ENCODE measurements at places on chromosomes 2 and 18. TPM values are rescaled to one million over a fixed set of nuclear protein-coding genes. Genes with fewer than 3 reads are reported as not detected.

GRCh38 chr2:91477731-91478672 is 2786.5 kb downstream of the RPIA start:
- H3K4me3 ChIP-seq = no peak overlapping the region
- H3K36me3 ChIP-seq = peaks cover 15% of the 10 kb centered on the region
- no peaks in the 10 kb centered on the region for H3K4me1 ChIP-seq
- H3K27ac ChIP-seq = no peak overlapping the region
- DNase-seq = no peak

DNA sequence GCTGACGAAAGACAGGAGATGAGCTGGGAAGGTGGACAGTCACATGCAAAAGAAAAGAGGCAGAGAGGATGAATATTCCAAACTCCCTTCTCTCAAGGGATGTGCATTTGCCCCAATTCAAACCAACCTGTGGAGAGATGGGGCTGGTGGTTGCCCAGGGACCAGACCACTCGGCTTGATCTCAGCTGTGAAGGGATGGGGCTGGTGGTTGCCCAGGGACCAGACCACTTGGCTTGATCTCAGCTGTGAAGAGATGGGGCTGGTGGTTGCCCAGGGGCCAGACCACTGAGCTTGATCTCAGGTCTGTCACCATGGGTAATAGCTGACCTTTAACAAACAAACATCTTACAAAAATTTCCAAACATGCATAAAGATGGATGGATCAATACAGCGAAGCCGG is 42.5 kb upstream of the SALL3 start:
- H3K27me3 ChIP-seq = no peaks in the 10 kb centered on the region
- H3K27ac ChIP-seq = no peak overlapping the region
- H3K36me3 ChIP-seq = no peaks in the 10 kb centered on the region
- H3K4me3 ChIP-seq = no peak overlapping the region

- H3K27me3 ChIP-seq = no peaks in the 10 kb centered on the region
- 0 out of 2 replicates have a peak, but pooled peaks cover 4% of the 10 kb centered on the region for H3K36me3 ChIP-seq
- DNase-seq = no peak
- H3K4me3 ChIP-seq = no peak overlapping the region
- H3K27ac ChIP-seq = no peak overlapping the region
Measured at GRCh38 chr18:25862881-25863600, 227.4 kb downstream of the SS18 start.

DNA sequence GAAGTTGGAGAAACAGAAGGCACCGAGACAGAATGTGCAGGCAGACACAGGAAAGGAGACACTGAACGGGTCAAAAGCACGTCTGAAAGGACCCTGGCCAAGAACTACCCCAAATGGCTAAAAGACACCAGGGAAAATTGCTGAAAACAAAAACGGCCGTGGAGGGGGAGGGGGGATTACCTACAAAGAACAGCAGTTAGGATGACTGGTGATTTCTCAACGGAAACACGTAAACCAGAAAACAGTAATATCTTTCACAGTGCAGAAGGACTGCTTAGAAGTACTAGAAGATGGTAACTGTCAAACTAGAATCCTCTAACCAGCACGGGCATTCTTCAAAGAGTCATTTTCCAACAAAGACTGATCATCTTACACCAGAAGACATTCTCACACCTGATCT is 142.6 kb downstream of the HDAC4 start:
- no peaks in the 10 kb centered on the region for H3K27me3 ChIP-seq
- no peak overlapping the region for H3K4me3 ChIP-seq
- peaks cover 19% of the 10 kb centered on the region for H3K36me3 ChIP-seq
- no peak overlapping the region for H3K27ac ChIP-seq
- peaks cover 34% of the 10 kb centered on the region for H3K4me1 ChIP-seq
- no peak for DNase-seq

DNA sequence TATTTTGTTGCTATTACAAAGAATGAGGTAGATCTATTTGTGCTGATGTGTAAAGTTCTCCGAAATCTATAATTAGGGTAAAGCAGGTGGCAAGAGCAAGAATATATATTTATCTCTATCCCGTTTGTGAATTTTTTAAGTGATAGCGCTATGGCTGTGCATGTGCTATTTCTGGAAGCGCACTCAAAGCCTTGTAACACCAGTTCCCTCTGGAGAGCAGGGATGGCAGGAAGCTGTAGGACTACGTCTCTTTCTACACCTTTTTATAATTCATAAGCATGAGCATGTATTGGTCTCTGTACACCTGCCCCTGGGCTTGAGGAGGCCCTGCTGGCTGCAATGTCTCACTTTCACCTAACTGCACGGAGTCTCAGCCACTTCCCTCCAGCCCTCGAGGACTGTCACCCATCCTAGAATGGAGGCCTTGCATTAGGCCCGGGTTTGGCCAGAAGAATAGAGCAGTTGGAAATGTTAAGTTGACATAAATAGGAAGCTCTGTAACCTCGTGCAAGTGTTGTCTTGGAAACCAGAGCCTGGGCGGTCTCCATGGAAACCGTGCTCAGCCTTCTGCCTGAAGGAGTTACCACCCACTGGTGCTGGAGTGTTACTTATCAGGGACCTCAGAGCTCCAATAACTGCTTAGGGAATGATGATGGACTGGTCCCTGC is 20.9 kb downstream of the ITM2C start:
- no peak overlapping the region for H3K27ac ChIP-seq
- peaks cover 3% of the 10 kb centered on the region for H3K36me3 ChIP-seq
- H3K4me3 ChIP-seq = no peak overlapping the region

DNA sequence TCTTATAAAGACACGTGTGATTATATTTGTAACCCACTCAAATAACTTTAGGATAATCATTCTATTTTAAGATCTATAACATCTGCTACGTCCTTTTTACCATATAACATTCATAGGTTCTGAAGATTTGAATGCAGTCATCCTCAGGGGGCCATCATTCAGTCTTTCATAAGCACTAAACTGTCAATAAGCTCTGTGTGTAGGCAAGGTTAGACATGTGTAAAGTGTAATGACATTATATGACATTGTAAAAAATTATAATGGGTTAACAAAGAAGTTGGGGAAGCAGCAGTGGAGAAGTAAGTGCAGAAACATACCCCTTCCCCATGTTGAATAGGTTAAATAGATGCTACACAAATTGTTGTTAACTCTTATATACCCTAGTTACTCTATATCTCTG is 845.9 kb downstream of the ERBB4 start:
- no peak overlapping the region for H3K4me3 ChIP-seq
- no peaks in the 10 kb centered on the region for H3K4me1 ChIP-seq
- H3K27me3 ChIP-seq = no peaks in the 10 kb centered on the region
- no peak overlapping the region for H3K27ac ChIP-seq
- no peak for DNase-seq
- H3K36me3 ChIP-seq = no peaks in the 10 kb centered on the region

DNA sequence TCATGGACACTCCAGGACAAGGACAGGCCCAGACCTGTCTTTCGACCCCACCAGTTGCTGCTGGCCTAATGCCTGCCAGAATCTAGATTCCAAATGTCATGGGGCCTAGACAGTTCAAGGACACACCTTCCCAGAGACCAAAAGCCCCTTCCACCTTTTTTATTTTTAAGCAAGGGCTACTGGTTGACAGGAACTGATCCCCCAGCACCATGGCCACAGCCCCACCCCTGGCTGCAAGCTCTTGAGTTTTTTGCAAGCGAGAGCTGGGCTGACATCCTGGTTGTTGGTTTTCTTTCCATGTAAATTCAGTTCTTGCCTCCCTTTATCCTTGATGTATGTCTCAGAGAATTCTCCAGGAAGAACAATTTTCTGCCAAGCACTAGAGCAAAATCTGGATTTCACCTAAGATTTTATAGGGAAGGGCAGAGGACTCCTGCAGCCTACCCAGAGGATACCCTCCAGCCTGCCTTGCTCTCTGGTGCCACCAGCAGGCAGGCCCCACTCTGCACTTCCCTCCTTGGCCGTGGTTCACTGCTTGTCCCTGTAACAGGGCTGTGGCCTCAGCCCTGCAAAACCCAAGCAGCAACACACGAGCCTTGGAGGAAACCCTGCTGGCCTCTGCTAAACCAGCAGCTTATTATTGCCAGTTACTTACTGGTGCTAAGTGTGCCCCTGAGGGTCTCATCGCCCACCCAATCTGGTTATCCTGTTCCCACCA is 97.7 kb downstream of the TWIST2 start:
- no peak overlapping the region for H3K27ac ChIP-seq
- DNase-seq = peak; percentile 82
- H3K27me3 ChIP-seq = no peaks in the 10 kb centered on the region
- H3K36me3 ChIP-seq = no peaks in the 10 kb centered on the region
- H3K4me3 ChIP-seq = no peak overlapping the region
- peaks cover 3% of the 10 kb centered on the region for H3K4me1 ChIP-seq

GRCh38 chr2:216486708-216487107 is 11.9 kb upstream of the RPL37A start:
- DNase-seq = no peak
- H3K27me3 ChIP-seq = no peaks in the 10 kb centered on the region
- H3K27ac ChIP-seq = no peak overlapping the region
- peaks cover 5% of the 10 kb centered on the region for H3K36me3 ChIP-seq
- H3K4me1 ChIP-seq = no peaks in the 10 kb centered on the region

The CCDC85A gene
- 0.22 TPM for total RNA-seq

The C2orf15 gene
- total RNA-seq = 7.0 TPM

The IL36B gene
- total RNA-seq = not detected

The NDUFV2 gene
- total RNA-seq = 165 TPM

The CFAP53 gene
- 0.26 TPM for total RNA-seq
